Fibroblast of skin of left biceps (primary cell): ENCODE measurements at places on chromosomes 6 and 20.

GRCh38 chr6:3721810-3722621 is 29.5 kb downstream of the PXDC1 start:
- DNase-seq = peak; percentile 52

DNA sequence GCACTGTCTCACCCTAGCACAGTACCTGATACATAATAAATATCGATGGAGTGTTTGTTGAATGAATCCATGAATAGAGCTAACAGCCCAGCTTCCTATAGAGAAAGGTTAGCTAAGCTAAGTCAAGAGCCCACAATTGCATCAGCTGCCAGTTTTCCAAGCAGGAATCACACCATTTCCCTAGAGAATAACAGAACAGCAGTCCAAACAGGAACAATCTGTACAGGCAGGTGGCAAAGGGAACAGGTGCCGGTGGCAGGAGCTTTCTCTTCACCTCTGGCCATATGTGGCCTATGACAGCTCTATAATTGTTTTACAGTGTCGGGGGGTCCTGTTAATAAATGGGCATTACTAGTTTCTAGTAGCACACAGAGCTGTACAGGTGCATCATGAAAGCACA is 38.8 kb downstream of the ISM1 start:
- DNase-seq = no peak

DNA sequence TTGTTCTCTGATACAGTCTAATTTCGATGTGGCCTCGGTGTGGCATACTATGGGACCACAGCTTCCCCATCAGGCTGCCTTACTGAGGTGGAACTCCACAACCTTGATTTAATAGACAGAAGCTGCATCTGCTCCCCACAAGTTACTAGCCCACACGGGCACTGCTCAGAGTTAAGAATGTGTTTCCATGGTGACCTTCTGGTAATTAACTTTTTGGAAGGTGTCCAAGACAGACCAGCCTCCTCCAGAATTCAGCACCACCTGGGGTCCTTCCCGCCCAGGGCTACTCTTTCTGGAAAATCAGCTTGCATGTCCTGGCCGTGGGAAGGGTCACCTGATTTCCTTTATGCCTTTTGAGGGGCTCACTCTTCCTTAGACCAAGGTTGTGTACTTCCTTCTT is 48.7 kb upstream of the CDH4 start:
- DNase-seq = no peak

DNA sequence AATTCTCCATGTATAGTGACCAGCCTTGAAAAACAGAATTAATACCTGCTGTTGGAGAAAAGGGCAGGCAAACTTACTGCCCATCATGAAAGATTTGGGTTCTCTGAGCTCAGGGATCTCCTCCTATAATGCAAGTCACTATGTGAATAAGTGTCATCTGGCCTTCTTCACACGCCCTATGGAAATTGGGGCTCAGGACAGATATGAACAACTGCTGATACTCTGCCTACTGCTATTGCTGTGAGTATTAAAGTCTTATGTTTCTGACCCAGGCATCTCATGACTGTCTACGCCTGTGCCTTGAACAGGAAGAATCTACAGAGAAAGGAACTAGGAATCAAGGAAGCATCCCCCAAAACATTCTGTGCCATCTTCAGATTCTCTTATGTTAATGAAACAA is 226.1 kb downstream of the SOD2 start:
- no peak for DNase-seq

- DNase-seq = no peak
Measured at GRCh38 chr6:53411451-53411850, 62.7 kb upstream of the ELOVL5 start.
